Dermis blood vessel endothelial cell (primary cell): ENCODE measurements at places on chromosomes 3 and 15. TPM values are rescaled to one million over a fixed set of nuclear protein-coding genes. Genes with fewer than 3 reads are reported as not detected.

Gene GABRR3
- not detected in 2 replicates for total RNA-seq

Gene MYRIP
- total RNA-seq = 30.0 and 32.2 TPM in 2 replicates

Gene MAGEL2
- total RNA-seq = under 0.01 TPM in 1 of 2 replicates, not detected in the other

Gene HAPLN3
- total RNA-seq = 52.2 and 95.6 TPM in 2 replicates

Gene TMEM108
- 0.17 and 0.23 TPM in 2 replicates for total RNA-seq

Gene MAPK6
- total RNA-seq = 41.5 and 59.5 TPM in 2 replicates

Gene SLC49A4
- 15.3 and 18.7 TPM in 2 replicates for total RNA-seq

Gene SPSB4
- 0.05 TPM in 1 of 2 replicates, not detected in the other for total RNA-seq

Gene CASR
- total RNA-seq = not detected in 2 replicates

Gene GNAT1
- total RNA-seq = not detected in 2 replicates

Gene C2CD4A
- 1.5 and 2.7 TPM in 2 replicates for total RNA-seq

Gene OPA1
- 61.1 and 116 TPM in 2 replicates for total RNA-seq

Gene SOX2
- 0.05 TPM in 1 of 2 replicates, not detected in the other for total RNA-seq

Gene FRMD5
- 1.5 and 3.4 TPM in 2 replicates for total RNA-seq

Gene CCR4
- under 0.01 and 0.05 TPM in 2 replicates for total RNA-seq
